ENCODE measurements at places on chromosomes 3 and 15. TPM values are rescaled to one million over a fixed set of nuclear protein-coding genes. Genes with fewer than 3 reads are reported as not detected.

Gene CGGBP1
- total RNA-seq, result 41.1 TPM

Gene GOLGA6D
- total RNA-seq, result not detected

Gene NPAP1
- total RNA-seq, result not detected

DNA sequence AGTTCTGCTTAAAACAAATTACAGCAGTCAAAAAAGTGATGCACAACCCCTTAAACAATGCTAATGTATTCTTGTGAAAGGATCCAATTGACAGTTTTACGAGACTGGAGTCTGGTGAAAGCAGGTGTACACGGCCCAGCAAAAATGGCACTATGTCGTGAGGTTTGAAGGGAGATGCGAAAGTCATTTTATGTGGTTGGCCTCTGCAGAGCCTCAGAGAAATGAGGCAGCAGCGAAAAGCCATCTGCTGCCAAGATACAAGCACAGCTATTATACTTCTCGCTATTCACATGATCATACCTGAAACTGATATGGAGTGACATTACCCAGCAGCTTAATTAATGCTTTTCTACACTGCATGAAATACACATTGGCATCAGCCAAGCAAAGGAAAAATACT is 36.4 kb downstream of the MECOM start:
- no peak for DNase-seq

DNA sequence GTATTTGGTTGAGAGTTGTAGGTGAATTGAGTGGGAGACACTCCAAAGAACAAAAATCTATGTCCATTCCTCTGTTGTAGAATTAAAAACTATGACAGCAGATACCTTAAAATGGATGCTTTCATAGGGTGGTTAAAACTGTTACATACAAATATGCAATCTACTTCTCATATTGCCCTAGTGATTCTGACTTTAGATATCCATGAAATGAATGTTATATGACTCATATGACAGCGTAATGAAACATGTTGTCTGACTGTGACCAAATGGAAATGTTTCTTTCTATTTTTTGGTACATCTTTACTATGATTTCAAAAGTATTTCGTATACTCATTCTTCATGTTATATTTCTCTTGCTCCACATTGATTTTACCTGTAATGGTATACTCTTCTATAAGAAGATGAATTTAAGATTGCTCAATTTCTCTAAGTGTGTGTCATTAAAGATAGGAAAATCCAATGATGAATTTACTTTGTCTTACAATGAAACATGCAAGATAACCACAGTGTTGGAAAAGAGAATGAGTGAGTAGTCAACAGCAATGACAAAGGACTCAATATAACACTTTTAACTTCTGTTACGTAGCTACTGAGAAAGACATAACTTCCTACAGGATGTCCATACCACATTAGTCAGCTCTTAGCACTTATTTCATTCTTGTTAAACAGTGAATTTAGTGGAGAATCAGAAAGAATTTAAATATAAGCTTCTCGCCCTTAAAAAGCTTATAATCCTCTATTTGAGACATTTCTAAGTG is 79.3 kb upstream of the LSAMP start:
- no peak for DNase-seq

DNA sequence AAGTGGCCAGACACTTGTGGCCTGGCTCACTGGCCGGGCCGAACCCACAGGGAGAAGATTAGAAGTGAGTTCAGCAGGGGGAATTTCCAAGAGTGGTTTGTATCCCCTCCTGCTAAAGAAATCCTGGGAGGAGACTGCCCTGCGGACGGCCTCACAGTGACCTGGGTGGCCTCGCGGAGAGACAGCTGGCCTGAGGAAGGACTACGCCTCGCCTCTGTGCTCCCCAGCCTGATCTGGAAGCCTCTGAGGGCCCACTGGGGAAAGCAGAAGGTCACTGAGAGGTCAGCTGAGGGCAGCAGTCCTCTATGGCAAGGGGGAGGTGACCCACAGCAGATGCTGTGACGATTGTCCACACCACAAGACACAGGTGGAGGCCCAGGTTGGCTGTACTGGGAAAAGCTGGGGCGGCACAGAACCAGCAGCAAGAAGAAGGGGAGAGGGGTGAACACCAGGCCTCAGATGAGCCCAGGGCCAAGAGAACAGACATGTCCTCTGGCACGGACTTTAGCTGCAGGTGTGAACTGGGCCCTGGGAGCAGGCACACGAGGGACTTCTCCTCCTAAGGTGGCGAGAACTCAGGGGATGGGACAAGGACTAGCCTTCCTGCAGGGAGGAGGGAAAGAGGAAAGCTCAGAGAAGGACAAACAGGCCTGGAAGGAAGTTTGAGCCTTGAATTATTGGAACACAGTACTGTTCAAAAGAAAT is 37.2 kb upstream of the DLG1 start:
- no peak for DNase-seq

- no peak for DNase-seq
Measured at GRCh38 chr3:193530231-193531165, 24.2 kb downstream of the ATP13A4 start.

GRCh38 chr3:106228271-106228670 is 359.5 kb upstream of the CBLB start:
- DNase-seq, result no peak
